ENCODE measurements at places on chromosomes 6 and 20. TPM values are rescaled to one million over a fixed set of nuclear protein-coding genes. Genes with fewer than 3 reads are reported as not detected.
A peak's percentile ranks its signal among the peaks of the same experiment; 100 is the strongest.

The KCNK17 gene
- not detected for total RNA-seq

The EYS gene
- total RNA-seq = not detected

The SLC13A3 gene
- total RNA-seq = 0.36 TPM

The COL19A1 gene
- total RNA-seq = not detected

The LY6G6F gene
- total RNA-seq = not detected

DNA sequence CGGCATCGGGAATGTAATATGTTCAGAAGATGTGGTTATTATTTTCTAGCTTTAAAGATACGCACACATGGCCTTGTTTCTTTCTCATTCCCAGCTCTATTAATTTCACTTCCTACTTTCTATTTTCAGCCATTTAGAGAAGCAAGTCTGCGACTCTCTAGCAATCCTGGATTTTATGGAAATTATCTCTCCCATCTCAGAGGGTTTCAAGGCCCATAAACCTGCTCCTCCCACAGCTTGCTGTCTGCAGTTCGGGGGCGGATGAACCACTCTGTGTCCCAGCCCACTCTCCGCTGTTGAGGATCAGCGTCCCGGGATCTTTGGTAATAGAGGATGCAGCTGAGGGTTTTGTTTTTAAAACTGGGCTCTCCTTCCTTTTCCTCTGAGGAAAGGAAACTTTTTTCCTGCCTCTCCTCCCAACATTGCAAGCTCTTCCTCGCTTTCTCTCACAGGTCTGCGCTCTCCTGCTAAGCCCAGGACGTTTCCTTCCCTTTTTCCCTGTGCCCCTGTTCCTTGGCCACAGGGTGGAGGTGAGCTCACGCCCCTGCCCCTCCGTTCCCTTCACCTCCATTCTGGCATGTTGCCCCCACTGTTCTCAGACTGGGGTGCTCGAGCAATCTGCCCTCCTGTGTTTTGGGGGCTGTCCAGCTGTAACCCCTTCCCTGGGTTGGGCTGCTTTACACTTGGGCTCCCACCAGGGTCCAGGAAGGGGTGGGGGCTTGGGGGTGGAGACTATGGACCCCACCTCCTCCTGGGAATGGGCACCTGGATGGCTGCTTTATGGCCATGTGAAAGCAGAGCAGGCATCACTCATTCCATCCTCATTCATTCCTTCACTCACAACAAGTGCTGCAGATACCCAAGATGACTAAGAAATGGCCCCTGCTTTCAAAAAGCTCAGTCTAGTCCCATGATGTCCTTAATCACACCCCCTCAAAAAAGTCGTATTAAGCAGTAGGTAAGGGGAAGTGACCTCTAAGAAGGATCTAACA is 54.9 kb downstream of the ZBTB9 start:
- H3K27ac ChIP-seq = no peak overlapping the region
- no peaks in the 10 kb centered on the region for H3K36me3 ChIP-seq
- H3K27me3 ChIP-seq = no peaks in the 10 kb centered on the region
- H3K4me3 ChIP-seq = no peak overlapping the region
- peaks cover 8% of the 10 kb centered on the region for H3K4me1 ChIP-seq

DNA sequence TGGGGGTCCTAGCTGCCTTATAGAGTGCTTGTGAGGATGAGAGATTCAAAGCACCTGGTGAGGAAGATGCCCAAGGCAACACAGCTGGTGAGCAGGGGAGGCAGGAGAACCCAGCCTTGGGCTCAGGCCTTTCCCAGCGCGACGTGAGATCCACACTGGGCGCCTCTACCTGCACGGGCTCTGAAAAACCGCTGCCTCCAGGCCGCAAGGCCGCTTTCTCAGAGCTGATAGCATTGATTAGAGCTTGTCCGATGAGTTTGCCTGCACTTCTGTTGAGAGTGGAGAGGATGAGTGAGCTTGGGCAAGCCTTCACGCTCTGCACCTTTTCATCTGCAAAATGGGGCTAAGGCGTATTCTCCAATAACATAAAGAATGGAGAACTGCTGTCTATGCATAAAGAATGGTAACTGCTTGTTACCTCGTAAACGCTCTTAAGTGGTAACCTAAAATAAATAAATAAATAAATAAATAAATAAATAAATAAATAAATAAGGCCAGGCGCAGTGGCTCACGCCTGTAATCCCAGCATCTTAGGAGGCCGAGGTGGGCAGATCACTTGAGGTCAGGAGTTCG is 916 bp downstream of the PABPC1L start:
- peaks cover 27% of the 10 kb centered on the region for H3K36me3 ChIP-seq
- H3K27me3 ChIP-seq = no peaks in the 10 kb centered on the region
- peaks cover 19% of the 10 kb centered on the region for H3K4me1 ChIP-seq
- H3K4me3 ChIP-seq = peak overlapping the region; percentile 42
- DNase-seq = no peak

DNA sequence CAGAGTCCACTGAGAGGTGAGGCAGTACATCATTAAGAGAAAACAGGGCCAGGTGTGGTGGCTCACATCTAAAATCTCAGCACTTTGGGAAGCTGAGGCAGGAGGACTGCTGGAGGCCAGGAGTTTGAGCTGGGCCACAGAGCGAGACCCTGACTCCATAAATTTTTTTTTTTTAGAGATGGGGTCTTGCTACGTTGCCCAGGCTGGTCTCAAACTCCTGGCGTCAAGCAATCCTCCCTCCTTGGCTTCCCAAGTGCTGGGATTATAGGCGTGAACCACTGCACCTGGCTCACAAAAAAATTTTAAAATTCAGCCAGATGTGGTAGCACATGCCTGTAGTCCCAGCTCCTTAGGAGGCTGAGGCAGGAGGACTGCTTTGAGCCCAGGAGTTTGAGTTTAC is 17.3 kb downstream of the PPIL1 start:
- H3K27me3 ChIP-seq = no peaks in the 10 kb centered on the region
- H3K36me3 ChIP-seq = peaks cover 25% of the 10 kb centered on the region
- no peak overlapping the region for H3K27ac ChIP-seq
- H3K4me3 ChIP-seq = no peak overlapping the region
- no peak for DNase-seq

- DNase-seq = peak; percentile 78
- H3K4me1 ChIP-seq = peaks cover 34% of the 10 kb centered on the region
- peaks cover 46% of the 10 kb centered on the region for H3K36me3 ChIP-seq
- peak overlapping the region; percentile 30 for H3K27ac ChIP-seq
These were observed 15.5 kb downstream of the CCDC167 start for GRCh38 chr6:37483917-37484785.

DNA sequence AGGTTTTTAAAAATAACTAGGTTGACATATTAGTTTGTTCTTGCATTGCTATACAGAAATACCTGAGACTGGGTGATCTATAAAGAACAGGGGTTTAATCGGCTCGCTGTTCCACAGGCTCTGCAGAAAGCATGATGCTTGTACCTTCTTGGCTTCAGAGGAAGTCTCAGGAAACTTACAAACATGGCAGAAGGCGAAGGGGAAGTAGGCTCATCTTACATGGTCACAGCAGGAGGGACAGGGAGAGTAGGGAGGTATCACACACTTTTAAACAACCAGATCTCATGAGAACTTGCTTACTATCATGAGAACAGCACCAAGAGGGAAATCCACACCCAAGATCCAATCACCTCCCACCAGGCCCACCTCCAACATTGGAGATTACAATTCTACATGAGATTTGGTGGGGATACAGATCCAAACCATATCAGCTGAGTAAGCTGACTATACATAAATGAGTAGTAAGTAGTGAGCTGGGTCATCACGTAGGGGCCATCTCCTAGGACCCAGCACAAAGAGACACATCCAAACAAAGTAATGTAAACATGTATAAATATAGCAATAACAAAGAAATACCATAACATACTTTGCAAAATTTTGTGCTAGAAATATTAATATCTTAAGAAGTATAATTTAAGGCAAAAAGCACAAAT is 31.4 kb upstream of the SIRPG start:
- no peaks in the 10 kb centered on the region for H3K27me3 ChIP-seq
- H3K36me3 ChIP-seq = no peaks in the 10 kb centered on the region
- no peak overlapping the region for H3K4me3 ChIP-seq
- no peak overlapping the region for H3K27ac ChIP-seq
- DNase-seq = no peak

- peaks cover 3% of the 10 kb centered on the region for H3K27me3 ChIP-seq
- DNase-seq = no peak
- no peaks in the 10 kb centered on the region for H3K4me1 ChIP-seq
- H3K27ac ChIP-seq = no peak overlapping the region
- H3K36me3 ChIP-seq = no peaks in the 10 kb centered on the region
- H3K4me3 ChIP-seq = no peak overlapping the region
These were observed 7.2 kb downstream of the SSTR4 start for GRCh38 chr20:23042270-23042669.

DNA sequence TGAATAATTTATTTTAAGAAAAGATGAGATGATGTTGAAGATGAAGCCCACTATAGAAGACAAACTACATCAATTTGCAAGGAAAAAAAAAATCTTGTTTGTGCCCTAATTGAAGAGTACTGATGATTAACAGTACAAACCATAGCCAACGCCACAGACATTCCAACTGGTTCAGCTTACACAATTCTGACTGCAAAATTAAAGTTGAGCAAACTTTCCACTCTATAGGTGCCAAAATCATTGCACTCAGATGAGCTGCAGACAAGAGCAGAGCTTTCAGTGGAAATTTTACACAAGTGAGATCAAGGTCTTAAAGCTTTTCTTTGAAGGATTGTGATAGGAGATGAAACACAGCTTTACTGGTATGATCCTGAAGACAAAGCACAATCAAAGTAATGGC is 85.3 kb downstream of the OGFRL1 start:
- H3K27ac ChIP-seq = no peak overlapping the region
- no peaks in the 10 kb centered on the region for H3K4me1 ChIP-seq
- H3K36me3 ChIP-seq = no peaks in the 10 kb centered on the region
- no peaks in the 10 kb centered on the region for H3K27me3 ChIP-seq
- no peak overlapping the region for H3K4me3 ChIP-seq

GRCh38 chr6:64504503-64504902 is 868.9 kb downstream of the PHF3 start:
- no peak overlapping the region for H3K4me3 ChIP-seq
- no peak for DNase-seq
- no peaks in the 10 kb centered on the region for H3K27me3 ChIP-seq
- H3K4me1 ChIP-seq = no peaks in the 10 kb centered on the region
- H3K36me3 ChIP-seq = no peaks in the 10 kb centered on the region
- no peak overlapping the region for H3K27ac ChIP-seq

DNA sequence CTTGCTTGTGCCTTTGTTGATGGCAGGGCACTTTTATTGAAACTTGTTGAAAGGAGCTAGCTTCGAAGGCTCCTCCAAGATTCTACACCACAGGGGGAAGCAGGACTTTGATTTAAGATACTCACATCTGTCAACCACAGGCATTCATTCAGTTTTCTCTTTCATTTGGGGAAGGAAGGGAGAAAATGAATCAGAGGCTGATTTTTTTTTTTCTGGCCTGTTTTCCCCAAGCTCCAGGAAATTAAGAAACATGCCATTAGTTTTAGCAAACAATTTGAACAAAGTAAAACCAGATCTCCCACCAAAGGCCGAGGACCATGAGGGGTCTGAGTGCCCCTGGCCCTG is 8.7 kb upstream of the APCDD1L start:
- H3K27ac ChIP-seq = no peak overlapping the region
- H3K36me3 ChIP-seq = no peaks in the 10 kb centered on the region
- no peak for DNase-seq
- H3K4me1 ChIP-seq = no peaks in the 10 kb centered on the region
- H3K4me3 ChIP-seq = no peak overlapping the region

GRCh38 chr6:113649276-113649675 is 207.9 kb upstream of the MARCKS start:
- H3K36me3 ChIP-seq = no peaks in the 10 kb centered on the region
- no peaks in the 10 kb centered on the region for H3K27me3 ChIP-seq
- H3K4me3 ChIP-seq = no peak overlapping the region
- H3K4me1 ChIP-seq = no peaks in the 10 kb centered on the region

GRCh38 chr20:6828794-6829423 is 61.4 kb downstream of the BMP2 start:
- H3K36me3 ChIP-seq = no peaks in the 10 kb centered on the region
- H3K27me3 ChIP-seq = no peaks in the 10 kb centered on the region
- no peak overlapping the region for H3K27ac ChIP-seq
- DNase-seq = no peak
- no peak overlapping the region for H3K4me3 ChIP-seq
- H3K4me1 ChIP-seq = no peaks in the 10 kb centered on the region

GRCh38 chr6:74050921-74051320 is 354.9 kb downstream of the CD109 start:
- H3K36me3 ChIP-seq = no peaks in the 10 kb centered on the region
- H3K27ac ChIP-seq = no peak overlapping the region
- H3K4me3 ChIP-seq = no peak overlapping the region
- no peaks in the 10 kb centered on the region for H3K27me3 ChIP-seq

- H3K4me1 ChIP-seq = no peaks in the 10 kb centered on the region
- H3K4me3 ChIP-seq = no peak overlapping the region
- H3K27me3 ChIP-seq = no peaks in the 10 kb centered on the region
- H3K36me3 ChIP-seq = no peaks in the 10 kb centered on the region
These were observed 27.4 kb upstream of the IGF2R start for GRCh38 chr6:159941286-159942113.

DNA sequence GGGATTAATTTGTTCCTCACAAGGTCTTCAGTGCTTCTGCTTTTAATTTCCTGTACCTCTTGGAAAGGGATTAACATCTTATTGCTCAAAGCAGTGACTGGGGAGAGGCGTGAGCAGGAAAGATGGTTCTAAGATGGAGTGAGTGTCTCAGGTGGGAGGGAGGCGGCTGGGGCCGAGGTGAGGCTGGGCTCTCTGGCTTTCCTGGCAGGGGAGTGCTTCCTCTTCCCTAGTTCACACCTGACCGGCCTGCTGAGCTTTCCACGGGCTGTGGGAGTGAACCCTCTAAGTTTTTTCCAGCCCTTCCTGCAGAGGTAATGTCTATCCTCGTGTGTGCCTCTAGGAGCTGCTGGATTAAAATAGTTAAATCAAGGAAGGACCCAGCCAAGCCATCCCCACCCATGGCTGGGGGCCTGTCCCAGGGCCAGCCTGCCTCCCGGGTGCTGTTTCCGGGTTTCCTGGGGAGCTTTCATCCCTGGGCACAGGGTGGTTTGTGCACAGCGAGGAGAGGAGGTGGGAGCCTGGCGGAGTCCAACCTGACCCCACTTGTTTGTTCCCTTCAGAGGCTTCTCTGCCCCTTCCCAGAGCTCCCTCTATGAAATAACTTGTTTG is 179.1 kb downstream of the TFAP2C start:
- no peak for DNase-seq
- H3K4me3 ChIP-seq = no peak overlapping the region
- no peak overlapping the region for H3K27ac ChIP-seq

DNA sequence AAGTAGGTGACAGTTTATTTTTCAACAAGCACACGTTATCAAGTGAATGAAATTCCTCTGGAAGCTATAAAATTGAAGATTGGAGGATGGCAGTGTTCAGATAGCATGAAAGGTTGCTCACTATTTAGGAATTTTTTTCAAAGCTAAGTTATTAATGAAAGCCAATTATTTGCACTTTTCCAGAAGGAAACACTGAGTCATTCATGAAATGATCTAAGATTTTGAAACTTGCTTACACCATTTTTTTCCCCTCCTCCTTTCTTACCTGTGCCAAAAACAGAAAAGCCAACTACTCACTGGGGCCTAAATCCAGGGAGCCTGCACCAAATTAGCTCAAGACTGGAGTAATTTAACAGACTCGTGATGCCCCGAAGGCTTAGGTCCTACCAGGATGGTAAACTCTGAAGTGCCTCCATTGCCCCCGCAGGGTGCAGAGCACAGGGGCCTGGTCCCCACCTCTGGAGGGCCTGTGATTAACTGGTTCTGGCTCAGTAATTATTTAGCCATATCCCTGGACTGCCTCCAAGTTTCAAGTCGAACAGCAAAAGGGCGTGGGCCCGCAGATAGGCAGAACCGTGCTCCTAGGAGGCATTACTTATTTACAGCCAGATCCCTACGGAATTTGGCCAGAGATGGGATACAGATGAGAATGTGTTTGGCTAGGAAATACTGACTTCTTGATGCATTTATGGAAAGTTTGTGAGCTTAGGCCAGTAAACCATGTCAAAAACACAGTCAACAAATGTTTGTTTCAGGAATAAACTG is 28.0 kb upstream of the ZNF217 start:
- peak overlapping the region; percentile 58 for H3K27ac ChIP-seq
- no peaks in the 10 kb centered on the region for H3K36me3 ChIP-seq
- DNase-seq = no peak
- H3K4me3 ChIP-seq = no peak overlapping the region
- peaks cover 37% of the 10 kb centered on the region for H3K4me1 ChIP-seq

Data from CD4-positive, alpha-beta memory T cell (primary cell).